GDM1 (cell line): ENCODE measurements at places on chromosomes 11 and 22.

GRCh38 chr11:77072851-77073327 is 6.1 kb downstream of the CAPN5 start:
- no peak for DNase-seq

GRCh38 chr11:108635106-108635505 is 29.8 kb upstream of the DDX10 start:
- DNase-seq = no peak

DNA sequence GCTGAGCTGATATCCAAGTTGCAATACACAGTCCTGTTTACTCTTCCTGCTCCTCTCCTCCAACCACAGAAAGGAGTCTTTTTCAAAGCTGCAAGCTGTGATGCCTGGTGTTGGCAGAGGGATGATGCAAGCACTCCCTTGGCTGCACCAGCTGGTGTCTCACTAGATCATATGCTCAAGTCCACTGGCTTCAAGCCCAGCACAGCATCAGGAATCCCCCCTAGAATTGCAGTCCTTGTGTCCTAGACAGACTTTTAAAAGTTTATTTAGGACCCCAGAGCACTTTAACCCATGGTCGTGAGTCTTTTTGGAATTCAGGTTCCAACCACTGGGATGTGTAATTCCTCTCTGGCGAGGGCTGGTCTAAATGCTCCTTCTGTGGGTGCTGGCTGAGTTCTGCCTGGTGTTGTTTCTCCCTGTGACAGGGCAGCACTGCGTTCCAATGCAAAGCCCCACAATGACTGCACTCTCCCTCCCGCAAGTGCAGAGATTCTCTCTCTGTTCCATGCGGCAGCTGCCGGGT is 1.9 kb upstream of the HEPN1 start:
- no peak for DNase-seq

GRCh38 chr11:69364921-69365320 is 71.0 kb downstream of the MYEOV start:
- DNase-seq = no peak

- no peak for DNase-seq
Measured at GRCh38 chr11:73262851-73263495, 9.2 kb upstream of the P2RY6 start.

DNA sequence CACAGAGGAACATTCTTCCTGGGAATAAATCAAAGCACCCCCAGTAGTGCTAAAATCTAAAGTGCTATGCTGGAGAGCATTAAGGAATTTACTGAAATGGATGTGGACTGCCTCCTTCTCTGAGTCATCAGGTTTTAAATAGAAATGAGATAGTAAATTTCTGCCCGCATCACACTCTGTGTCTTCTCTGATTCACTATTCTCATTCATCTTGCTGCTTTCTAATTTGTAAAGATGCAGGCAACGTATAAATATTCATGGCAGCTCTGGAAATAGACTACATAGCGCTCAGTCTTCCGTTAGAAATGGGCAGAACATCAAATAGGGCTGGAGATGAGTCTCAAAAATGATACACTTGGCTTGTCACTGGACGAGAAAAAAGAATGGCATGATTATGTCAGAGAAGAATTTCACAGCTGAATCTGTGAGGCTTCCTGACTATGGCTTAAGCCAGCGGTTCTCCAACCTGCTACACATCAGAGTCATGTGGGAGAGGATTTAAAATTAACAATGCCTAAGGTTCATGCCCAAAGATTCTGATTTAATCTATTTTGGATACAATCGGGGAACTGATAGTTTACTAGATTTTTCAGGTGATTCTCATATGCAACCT is 178.2 kb downstream of the LRRC4C start:
- DNase-seq = no peak

DNA sequence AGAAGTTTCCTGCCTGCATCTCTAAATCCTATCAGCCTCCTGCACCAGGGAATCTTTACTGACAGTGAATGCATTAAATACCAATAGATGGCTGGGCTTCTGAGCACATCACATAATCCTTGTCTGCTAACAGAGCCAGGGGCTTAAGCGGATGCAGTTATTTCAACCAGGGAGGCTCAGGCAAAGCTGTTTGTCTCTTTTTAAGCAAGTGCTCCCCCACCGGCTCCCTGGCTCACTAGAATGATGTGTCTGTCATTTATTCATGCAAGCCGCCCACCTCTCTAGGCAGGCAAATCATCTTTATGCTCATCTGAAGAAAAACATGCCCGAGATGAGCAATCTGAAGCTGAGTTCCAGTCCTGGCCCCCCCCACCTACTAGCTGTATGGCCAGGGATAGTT is 182.3 kb downstream of the TENM4 start:
- DNase-seq = no peak

- DNase-seq = no peak
Measured at GRCh38 chr11:57647960-57648800, 1.5 kb downstream of the YPEL4 start.

DNA sequence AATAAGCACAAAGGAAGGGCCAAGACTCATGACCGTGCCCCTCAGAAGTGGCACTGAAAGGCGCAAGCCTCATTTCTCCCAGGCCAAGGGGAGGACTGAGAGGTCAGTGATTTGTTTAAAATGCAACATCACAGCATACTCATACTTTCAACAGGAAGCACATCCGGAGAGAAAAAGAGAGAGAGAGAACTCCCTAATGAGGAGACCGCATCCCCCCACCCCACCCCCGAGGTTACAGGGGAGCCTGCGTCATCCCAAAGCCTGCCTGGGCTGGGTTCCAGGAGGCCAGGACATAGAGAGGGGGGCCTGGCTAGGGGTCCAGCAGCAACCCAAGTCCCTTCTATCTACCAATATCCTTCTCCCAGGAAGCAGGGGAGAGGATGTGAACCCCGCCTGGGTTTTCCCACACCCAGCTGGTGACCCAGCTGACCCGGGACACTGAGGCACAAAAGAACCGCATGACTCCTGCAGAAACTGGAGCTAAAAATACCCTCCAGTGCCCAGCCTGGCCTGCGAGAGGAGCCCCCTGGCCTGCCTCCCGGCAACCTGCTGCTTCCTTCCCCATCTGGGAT is 3.8 kb downstream of the CSNK1E start:
- no peak for DNase-seq

- DNase-seq = no peak
Measured at GRCh38 chr11:72573855-72574445, 100.3 kb downstream of the PDE2A start.

- no peak for DNase-seq
Measured at GRCh38 chr11:118565051-118565450, 680 bp downstream of the IFT46 start.

GRCh38 chr11:121099885-121100284 is 1.2 kb upstream of the TECTA start:
- no peak for DNase-seq

GRCh38 chr22:19797086-19798002 is 36.8 kb downstream of the TBX1 start:
- DNase-seq = no peak

DNA sequence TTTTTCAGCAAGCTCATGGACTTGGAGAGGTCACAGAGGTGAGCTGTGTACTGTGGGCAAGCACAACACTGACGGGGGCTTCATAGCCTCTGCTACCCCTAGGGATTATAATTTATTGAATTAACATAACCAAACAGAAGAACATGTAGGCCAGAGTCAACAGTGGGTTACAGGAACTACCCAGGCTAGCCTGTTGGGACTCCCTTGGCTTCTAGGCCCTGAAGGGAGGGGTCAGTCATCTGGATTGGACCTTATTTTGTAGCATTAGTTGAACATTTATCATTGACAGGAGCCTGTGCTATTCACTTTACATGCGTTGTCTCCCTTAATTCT is 56.9 kb downstream of the KREMEN1 start:
- DNase-seq = no peak

GRCh38 chr11:134277183-134278001 is 1.2 kb downstream of the GLB1L3 start:
- DNase-seq = no peak

DNA sequence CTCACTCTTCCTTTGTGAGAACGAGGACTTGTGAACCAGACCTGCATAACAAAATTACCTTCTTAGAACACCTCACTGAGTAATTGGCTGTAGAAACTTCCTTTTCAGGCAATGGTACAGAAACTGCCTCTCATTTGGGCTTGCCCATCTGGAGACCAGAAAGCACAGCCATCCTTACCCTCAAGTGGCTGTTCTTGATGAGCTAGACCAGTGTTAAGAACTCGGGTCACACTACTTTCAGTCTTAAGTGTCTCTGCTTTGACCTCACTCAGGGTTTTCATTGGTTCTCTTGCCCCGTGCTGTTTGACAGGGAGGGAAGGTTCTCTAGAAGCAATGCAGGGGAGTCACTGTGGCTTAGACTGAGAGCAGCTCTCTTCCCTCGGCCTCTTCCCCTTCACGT is 29.3 kb downstream of the NAT10 start:
- DNase-seq = no peak

GRCh38 chr11:62726915-62727164 is 417 bp downstream of the HNRNPUL2 start:
- DNase-seq = no peak

- DNase-seq = no peak
Measured at GRCh38 chr22:37546437-37547250, 13.6 kb upstream of the CDC42EP1 start.

- no peak for DNase-seq
Measured at GRCh38 chr22:24514241-24515026, 19.3 kb downstream of the UPB1 start.
